ENCODE measurements at places on chromosomes 3 and 15.

GRCh38 chr15:85302271-85302670, 78.1 kb upstream of the AKAP13 start:
- DNase-seq, result no peak

GRCh38 chr3:29695643-29696198, 414.9 kb downstream of the RBMS3 start:
- no peak for DNase-seq

DNA sequence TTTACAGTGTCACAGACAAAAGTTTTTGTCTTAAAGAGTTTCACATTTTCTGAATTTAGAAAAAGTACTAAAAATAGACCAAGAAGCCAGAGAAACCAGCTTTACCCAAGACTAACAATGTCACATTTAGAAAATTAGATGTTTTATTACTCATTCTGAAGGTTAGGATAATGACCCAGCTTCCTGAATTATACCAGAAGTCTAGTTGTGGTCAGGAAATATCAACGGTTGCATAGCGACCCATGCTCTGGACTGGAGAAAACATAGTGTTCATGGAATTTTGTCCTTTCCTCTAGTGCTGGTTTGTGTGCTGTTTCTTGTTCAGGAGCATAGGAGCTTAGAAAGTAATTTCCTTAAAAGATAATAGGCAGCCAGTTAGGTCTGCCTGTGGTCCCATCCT, 59.0 kb downstream of the DPPA2 start:
- no peak for DNase-seq

- no peak for DNase-seq
Observed at GRCh38 chr3:119019767-119020518, 14.7 kb downstream of the IGSF11 start.

DNA sequence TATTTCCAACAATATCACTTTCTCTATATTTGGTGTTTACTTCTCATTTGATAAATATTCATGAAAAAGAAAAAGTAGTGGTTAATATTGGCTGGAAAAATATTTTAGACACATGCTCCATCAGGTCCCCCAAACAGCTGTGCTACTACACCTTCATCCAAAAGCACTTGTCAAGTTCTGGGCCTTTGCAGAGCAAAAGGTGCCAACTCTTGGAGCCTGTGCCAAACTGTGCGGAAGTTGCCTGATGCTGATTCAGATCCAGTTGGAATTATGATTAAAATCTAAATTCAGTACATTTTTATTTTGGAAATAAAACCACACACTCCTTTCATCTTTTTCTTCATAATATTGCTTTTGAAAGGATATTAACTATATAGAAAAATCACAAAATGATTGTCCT, 1497.4 kb upstream of the CADM2 start:
- DNase-seq, result no peak

DNA sequence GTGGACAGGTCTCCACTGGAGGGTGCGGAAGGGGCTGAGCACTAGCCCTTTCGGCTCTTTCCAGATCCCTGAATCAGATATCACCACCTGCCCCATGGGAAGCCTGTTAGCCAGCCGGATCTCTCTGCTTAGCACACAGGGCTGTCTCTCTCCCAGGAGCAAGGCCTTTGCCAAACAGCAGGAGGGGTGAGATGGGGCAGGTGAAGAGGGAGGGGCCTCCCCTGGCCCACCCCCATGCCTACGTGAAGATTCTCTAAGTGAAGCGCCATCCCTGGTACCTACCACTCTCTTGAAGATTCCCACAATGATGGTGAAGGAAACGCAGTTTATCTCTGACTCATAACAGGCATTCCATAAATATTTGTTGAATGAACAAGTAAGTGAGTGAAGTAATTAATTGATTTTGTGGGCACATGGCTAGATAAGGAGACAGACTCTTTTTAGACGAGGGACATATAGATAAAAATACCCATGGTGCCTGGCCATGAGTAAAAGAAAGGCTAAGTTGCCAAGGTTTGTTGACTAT, 19.6 kb upstream of the HCN4 start:
- DNase-seq, result no peak

DNA sequence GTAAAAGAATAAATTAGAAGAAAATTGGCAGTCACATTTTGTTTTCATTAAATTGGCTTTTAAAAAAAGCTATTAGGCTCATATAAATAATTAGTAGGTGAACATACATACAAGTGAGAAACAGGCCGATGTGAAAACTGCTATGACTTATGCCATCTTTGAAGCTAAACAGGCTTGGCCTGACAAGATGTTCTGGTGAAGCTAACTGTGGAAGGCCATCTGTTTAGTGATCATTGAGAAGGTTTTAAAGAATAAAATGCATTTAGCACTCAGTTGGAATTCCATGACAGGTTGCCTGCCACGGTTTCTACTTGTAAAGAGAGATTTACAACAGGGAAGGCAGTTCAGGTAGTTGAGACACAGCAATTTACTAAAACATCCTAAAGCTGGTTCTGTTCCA, 264.0 kb upstream of the AGTR1 start:
- DNase-seq, result no peak

- DNase-seq, result no peak
Observed at GRCh38 chr3:32449691-32450090, 53.0 kb downstream of the CMTM6 start.

All from NCI-H146 (cell line).